Umbilical cord (tissue), 2 donors: ENCODE measurements at places on chromosomes 2 and 18.

DNA sequence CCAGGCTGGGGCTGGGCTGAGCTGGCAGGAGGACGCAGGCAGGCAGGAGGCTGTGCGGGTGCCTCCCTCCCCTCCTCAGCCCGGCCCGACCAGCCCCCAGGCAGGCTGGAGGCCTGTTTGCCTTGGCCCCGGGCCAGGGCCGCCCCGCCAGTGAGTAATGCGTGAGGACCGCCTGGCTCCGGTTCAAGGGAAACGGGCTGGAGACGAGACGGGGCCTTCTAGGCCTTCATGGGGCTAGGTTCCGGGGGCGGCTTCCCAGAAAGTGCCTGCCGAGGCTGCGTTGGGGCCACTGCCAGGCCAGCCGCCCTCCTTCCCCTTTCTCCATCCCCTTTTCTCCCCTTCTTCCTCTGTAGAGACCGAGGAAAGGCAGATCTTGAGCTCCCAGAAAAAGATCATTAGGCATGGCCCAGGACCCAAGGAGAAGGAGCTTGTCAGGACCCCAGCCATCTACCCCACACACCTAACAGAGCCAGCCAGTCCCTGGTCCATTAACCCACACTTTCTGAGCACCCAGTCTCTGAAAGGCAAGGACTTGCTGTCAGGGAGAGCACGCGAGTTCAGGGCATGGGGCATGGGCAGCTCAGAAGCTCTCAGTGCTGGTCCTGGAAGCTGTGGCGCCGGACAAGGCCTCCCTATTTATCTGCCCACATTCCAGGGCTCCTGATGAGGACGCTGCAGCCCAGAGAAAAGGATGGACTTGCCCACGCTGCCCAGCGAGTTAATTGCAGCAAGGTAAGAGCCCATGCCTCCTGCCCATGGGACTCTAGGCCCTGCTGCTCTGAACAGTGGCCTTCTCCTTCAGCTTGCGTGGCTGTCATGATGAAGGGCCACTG is 48.5 kb downstream of the SMAD7 start:
- peak; percentile 97 for DNase-seq

DNA sequence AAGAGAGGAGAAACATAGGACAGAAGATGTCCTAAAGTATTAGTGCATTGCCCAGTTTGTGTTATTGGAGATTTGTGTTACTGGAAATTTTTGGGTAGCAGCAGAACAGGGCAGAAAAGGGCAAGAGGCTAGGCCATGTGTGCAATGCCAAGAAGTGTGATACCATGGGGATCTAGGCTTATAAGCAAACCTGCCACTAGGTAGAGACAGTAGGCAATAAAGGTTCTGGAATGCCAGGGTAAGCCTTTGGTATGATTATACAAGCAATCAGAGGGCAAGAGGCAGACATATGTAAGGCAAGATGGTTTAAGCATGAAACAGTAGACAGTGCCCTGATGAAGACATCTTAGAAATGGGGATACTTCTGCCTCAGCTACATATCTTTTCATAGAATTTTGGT is 12.3 kb upstream of the CERS6 start:
- DNase-seq, result no peak

DNA sequence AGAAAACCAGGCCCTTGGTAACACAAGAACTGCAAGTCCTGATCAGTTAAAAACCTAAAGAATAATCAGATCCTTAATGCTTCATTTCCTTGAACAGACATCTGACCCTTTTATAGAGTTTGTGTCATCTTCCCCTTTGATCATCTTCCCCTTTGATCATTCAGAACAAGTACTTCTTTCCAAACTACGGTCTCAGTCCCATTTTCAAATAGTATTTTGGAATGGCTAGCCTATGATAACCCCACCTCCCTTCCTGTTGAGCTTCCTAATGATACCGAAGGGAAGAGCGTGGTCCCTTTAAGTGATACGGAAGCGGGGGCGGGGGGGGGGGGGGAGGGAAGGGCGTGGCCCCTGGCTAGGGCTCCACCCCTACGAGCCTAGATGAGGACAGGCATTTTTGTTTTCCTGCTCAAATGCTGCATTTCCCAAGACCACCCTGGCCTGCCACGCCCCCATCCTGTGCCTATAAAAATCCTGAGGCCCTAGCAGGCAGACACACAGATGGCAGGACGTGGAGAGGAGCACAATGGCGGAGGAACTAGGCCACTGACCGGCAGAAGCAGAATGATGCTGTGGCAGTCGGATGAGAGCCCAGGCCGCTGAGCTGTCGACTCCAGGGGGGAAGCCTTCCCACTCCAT is 24.1 kb upstream of the CHRNA1 start:
- no peak for DNase-seq

DNA sequence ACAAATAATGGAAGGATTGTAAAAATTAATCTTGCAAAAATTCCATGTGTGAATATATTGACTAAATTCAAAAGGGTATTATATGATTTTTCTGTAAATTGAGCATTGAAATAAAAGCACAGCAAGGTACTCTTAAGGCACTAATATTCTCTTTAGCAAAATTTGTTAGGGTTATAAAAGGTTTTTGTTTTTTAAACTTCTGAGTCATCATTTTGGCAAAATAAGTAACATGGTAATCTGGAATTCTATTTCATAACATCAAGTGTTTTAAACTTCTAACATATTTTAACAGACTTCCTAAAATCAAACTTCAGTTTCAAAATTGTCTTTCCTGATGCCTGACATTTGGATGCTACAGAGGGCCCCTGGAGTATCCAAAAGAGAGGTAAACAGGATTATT is 12.5 kb upstream of the INPP4A start:
- DNase-seq, result no peak

DNA sequence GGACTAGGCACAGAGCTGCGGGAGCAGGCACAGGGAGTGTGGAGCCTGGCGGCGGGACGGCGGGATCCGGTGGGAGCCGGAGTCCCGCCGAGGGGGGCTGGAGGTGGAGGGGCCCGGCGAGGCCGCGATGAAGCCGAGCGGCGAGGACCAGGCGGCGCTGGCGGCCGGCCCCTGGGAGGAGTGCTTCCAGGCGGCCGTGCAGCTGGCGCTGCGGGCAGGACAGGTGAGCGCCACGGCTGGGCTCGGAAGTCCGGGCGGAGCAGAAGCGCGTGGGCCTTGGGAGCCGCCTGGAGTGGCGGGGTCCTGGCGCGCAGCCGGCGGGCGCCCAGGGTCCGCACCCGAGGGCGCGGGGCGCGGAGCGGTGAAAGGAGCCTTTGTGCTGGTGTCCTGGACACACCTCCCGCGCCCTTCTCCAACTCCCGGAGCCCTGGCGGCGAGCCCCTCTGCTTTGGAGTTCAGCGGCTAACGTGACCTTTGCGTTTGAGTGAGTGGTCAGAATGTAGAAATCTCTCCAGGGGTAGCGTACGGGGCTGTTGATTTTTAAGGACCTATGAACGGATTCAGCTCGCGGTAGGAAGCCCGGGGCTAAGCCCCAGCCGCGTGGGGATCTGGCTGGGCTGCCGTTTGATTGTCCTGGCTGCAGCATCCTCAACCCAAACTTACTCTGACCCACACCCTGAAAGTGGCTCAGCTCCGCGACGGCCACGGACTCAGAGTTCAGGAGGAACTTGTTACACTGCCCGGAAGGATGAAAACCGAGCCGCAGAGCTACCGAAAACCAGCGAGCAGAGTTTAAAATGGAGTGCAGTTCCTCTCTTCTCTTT is 448 bp downstream of the IMPA2 start:
- DNase-seq, result peak; percentile 53

- DNase-seq, result no peak
Observed at GRCh38 chr2:5064687-5065086, 627.5 kb upstream of the SOX11 start.

DNA sequence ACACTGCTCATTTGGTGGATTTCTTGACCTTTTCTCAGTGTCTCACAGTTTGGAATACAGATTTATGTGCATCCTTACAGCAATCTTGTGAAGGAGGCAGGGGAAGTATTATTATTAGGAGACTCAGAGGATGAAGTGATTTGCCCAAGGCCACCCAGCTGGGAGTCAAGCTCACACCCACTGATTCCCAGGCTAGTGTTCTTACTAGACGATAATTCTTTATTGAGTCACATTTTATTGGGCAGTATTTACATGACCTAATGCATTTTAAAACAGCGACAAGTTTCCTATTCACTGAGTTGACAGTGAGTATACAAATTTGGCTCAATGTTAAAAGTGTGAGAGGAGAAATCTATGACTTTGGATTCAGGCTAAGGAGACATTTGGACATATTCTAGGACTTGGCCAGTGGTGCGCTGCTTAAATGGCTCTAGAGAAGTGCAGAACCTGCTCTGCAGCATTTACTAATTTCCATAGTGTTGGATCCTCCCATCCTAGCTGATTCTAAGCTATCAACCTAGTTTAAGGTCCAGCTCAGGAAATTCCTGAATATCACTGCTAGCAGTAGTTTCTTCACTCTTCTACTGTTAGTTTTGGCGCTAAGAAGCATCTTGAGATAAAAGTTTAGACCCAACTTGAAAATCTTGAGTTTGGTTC is 199.3 kb downstream of the MTX2 start:
- no peak for DNase-seq

DNA sequence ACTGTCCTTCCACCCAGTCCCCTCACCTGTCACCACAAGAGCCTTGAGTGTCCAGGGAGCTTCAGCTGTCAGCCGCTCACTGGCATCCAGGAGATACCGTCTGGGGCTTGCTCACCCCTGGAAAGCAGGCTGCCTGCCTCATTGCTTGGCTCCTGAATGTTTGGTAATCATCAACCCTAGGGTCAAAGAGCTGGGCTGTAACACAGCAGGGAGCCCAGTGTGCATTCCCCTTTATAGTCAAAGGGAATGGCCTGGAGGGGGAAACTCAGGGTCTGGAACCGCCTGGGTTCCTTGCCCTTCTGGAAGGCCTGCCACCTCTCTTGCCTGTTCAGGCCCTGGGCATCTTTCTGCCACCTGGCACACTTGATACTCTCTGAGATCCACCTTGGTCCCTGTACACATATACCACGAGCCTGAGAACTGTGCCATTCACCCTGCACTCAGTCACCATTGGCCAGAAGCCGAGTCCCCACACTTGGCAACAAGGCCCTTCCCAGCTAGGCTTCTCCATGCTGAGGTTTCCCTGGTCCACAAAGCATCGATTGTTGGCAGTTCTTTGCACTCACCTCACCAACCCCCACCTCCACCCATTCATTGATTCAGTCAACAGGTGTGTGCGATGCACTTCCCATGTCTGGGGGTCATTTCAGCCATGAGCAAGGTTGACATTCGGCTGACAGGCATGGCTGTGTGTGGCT is 35.0 kb downstream of the TPRKB start:
- no peak for DNase-seq

- DNase-seq, result peak; percentile 41
Observed at GRCh38 chr2:19187323-19188020, 171.0 kb downstream of the OSR1 start.

GRCh38 chr2:54850171-54851122 is 127.0 kb downstream of the EML6 start:
- DNase-seq, result peak; percentile 40

DNA sequence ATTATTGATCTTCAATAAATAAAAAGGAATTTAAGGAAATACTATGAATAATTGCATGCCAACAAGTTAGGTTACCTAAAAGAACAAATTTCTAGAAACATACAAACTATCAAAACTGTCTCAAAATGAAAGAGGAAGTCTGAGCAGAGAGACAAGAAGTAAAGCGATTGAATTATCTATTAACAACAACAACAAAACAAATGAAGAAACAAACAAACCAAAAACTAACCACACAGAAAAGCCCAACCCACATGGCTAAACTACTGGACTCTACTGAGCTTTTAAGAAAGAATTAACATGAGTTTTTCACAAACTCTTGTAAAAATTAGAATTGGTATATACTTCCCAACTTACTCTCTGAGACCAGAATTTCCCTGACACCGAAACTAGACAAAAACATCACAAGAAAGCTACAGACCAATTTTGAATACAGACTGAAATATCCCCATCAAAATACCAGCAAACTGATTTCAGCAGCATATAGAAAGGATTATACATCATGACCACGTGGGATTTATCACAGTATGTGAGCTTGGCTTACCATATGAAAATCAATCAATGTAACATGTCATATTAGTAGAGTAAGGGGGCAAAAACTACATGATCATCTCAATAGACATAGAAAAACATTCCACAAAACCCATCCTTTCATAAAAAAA is 16.6 kb upstream of the GALNT1 start:
- no peak for DNase-seq

DNA sequence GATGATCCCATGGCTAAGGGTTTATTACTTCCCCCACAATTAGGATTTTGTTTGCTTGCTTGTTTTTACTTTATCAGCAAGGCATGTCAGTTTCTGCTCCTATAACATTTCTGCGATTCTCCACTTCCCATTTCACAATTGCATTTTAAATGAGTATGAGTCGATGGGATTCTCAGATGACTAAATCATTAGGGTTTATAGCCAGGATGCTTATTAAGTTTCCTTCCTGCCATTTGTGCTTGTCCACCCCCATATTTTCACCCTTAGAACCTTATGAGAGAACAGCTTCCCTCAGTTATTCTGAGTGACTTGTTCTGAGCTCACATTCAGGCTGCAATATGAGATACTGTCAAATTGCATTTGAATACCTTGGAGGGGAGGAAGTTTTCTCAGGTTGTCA is 37.9 kb upstream of the C1GALT1C1L start:
- DNase-seq, result no peak

GRCh38 chr2:174063492-174064092 is 98.4 kb upstream of the SP3 start:
- no peak for DNase-seq

- no peak for DNase-seq
Observed at GRCh38 chr2:154392256-154392655, 306.2 kb upstream of the KCNJ3 start.

GRCh38 chr18:32717126-32717525 is 55.7 kb downstream of the KLHL14 start:
- no peak for DNase-seq

DNA sequence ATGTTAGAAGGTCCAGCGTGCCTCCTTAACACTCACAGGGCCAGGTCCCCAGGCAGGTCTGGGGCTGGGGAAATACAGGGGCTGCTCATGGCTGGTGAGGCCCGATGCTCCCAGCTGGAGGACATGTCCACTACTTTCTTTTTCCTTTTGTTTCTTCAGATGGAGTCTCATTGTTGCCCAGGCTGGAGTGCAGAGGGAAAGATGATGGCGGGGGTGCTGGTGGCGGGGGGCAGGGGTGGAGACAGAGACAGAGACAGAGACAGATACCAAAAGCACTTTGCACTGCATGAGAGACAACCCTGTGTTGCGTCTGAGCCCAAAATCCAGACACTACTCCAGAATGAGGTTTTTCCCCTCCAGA is 211.0 kb downstream of the SH3BP4 start:
- DNase-seq, result no peak

DNA sequence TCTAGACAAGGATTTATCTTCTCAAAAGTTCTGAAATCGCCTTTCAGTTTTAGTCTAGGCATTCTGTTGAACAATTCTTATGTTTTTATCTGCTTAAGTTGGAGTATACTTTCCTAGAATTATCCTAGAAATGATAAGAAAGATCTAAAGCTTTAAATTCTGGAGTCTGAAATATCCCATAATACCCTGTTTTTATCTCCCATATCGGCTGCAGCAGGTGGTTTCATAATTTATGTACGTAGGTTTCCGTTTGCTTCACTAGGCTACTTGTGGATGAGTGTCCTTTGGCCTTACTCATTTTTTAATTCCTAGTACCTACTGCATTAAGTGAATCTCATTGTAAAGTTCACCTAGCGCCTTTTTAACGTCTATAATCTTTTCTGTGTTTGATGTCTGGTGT is 58.5 kb upstream of the MGAT5 start:
- DNase-seq, result no peak

- peak; percentile 6 for DNase-seq
Observed at GRCh38 chr2:73266061-73266901, 18.0 kb downstream of the FBXO41 start.
